Foreskin keratinocyte (primary cell): ENCODE measurements at places on chromosomes 4 and X. TPM values are rescaled to one million over a fixed set of nuclear protein-coding genes. Genes with fewer than 3 reads are reported as not detected.

GRCh38 chrX:24395775-24396174 is 35.3 kb downstream of the SUPT20HL1 start:
- no peak for DNase-seq

DNA sequence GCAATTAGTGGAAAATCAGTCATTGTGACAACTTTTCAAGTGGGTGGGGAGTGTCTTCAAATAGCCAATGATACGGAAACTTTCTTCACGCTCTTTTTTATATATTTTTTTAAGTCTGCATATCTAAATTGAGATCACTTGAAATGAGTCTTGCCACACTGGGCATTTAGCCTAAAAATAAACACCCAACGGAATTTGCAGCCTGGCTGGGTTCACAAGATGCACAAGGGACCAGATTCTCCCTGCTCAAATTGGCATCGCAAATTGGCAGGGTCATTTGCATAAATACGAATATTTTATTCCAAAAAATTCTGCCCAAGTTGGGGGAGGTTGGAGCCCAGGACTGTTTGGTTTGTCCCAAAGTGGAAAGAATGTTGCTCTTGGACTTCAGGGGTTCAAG is 87.6 kb downstream of the LIMCH1 start:
- no peak for DNase-seq

DNA sequence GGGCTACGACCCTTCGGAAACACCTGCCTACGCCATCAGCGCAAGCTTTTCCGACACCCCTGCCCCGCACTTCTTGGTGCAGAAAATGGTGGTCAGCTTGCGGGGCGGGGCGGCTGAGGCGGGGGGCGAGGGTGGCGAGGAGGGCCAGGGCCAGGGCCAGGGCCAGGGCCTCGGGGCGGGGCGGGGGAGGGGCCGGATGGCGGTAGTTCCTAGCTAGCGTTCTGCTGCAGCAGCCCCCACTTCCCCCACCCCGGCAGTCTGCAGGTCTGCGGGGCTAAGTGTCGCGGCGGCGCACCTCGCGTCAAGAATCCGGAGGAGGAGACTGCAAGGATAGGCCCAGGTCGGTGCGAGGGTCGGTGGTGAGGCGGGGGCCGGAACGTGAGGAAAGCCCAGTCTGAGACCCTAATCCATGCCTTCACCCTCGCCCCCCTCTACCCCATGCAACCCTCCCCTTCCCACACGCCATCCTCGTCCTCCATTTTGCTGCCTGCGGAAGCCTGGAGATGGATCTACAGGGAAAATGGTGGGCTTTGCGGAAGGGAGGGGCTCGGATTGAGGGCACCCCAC is 600 bp downstream of the BEX4 start:
- DNase-seq = no peak

GRCh38 chrX:116961872-116962582 is 499.3 kb upstream of the CT83 start:
- no peak for DNase-seq

- DNase-seq = no peak
Measured at GRCh38 chr4:179836179-179837075, 2394.2 kb upstream of the AGA start.

GRCh38 chr4:184167576-184167975 is 50.1 kb downstream of the ENPP6 start:
- no peak for DNase-seq

DNA sequence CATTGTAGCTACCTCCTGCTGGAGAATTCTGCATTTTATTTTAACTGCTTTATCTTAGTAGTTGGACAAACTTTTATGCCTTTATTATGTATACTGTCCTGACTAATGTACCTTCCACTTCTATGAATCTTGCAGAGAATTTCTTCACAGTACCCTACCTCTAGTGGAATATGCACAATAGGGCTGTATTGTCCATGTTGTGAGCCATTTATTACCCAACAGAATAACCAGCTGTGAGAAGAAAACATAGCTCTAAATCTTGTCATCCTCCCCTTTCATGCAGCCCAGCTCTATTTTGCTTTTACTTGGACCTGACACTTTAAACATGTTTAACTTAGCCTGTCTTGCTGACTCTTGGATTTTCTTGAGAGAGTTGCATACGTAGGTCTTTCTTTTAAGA is 56.2 kb downstream of the MCUB start:
- DNase-seq = no peak

DNA sequence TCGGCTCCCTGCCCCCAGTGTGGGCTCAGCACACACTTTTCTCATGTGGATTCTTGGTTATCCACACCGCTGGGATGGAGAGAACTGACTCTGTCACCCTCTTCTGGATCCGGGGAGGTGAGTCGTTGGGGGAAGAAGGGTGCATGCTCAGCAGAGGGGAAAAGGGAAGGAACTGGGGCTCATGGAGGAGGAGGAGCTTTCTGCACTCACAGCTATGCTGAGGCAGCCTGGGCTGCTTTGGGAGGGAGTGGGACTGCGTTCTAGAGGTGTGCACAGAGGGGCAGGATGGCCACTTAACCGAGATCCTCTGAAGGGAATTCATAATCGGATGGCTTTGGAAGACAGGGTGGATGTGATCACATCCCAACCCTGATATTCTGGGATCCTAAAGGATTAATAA is 51.6 kb downstream of the RTL5 start:
- no peak for DNase-seq

The HSFX4 gene
- total RNA-seq = not detected in 2 replicates

DNA sequence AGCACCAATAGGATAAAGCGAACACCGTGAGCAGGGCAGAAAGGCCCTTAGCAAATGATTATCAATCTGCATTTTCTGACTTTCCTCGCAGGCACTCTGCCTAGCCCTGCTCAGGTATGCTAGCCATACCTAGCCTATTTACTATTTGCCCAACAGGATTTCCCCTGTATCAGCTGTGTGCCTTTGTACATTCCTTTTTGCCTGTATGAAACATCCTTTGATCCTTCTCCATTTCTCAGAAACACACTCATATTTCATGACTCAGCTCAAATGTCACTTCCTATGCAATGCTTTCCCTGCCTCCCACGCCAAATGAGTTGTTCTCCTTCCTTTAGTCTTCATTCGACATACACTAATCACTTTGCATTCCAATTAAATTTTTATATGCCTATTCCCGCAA is 37.2 kb downstream of the PCDH7 start:
- peak; percentile 99 for DNase-seq

- DNase-seq = no peak
Measured at GRCh38 chr4:108788731-108789130, 25.9 kb upstream of the ETNPPL start.

DNA sequence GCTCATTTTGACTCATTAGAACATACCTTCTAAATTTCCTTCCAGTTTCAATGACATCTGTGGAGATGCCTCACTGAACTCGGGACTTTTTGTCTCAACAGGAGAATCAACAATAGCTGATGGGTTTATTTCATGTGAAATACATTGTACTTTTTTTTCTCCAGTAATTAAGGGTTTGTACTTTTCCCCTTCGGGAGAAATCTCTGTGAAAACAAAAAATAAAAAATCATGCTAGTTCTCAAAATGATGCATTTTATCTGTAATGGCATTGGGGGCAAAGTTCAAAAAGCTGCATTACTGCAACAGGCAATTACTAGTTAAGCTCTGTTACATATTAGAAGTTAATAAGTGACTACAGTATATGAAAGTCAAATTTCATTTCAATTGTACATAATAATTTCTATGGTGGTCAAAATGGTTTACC is 167.3 kb upstream of the SH3RF1 start:
- no peak for DNase-seq

DNA sequence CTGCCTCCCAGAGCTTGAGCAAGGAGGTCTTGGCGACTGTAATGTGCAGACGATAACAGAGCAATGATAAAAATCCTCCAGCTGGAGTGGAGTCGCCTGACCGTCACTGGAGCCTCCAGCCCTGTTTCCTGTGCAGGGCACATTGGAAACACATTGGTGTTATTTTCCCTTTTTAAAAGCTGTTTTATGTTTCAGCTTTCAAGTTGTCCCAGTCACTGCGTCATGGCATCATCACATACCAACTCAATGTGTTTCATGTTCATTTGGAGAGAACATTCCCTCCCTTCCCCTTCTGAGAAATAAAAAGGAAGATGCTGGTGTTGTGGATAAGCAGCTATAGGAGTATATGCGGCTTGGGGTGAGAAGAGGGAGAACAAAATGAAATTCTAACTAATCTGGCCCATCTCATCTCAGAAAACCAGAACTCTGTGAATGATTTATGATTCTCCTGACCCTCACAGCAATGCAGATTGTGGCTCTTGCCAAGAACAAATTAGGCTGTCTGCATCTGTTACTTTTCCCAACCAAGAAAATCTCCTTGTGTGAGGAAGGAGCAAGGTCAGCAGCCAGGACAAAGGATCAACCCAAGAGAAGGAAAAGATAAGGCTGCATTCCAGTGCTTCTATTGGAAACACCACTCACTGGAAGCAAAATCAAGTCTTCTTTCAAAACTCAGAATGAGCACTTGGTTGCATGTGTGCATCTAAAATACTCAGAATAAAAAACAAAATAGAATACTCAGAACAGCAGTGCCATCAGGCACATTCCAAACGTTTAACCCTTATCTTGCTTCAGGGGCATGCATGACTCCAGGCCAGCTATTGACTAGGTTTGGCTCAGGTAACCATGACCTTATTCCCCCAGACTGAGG is 134.4 kb downstream of the RASL11B start:
- no peak for DNase-seq

DNA sequence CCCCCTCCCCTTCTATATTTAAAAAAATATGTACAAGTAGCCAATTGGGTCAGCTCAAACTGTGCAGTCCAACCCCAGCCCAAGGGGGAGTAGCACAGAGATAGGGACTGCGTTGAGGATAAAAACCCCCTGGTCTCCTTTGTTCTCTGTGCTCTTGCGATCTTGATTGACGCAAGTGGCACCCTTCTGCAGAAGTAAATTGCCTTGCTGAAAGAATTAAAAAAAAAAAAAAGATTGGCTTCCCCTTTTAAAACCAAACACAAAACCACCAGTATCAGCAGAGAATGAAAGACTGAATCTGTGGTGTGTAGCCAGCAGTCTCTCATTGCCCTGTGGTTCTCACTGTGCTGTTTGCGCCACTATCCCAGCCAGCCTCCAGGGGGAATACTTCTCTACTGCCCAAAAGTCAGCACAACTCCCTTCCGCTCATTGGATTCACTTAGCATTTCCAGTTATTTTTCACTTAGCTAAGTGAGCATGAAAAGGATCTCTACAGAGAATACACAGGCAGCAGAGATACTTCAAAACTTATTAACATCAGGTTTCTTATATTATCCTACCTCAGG is 29.7 kb downstream of the MANBA start:
- no peak for DNase-seq

DNA sequence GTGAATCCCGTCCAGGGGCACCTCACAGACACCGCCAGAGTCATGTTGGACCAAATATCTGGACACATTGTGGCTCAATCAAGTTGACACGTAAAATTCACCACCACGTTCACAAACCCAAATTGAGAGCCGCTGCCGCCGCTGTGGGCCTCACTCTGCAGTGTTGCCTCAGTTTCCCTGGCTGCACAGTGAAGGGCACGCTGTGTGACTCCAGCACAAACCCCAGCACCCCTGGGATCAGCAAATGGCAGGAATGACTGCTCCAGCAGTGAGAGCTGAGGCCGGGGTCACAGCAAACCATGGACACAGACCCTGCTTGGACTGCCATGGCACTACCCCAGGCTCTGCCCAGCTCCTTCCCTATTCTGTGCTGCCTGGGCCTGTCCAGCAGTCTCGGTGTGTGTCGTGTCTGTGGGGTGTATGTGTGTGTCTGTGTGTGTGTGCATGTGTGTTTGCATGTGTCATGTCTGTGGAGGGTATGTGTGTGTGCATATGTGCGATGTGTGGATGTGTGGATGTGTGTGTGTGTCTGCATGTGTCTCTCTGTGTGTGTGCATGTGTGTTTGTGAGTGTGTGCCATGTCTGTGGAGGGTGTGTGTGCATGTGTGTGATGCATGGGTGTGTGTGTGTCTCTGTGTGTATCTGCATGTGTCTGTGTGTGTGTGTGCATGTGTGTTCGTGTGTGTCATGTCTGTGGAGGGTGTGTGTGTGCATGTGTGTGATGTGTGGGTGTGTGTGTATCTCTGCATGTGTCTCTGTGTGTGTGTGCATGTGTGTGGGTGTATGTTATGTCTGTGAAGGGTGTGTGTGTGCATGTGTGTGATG is 52.2 kb upstream of the ADRA2C start:
- DNase-seq = no peak

- no peak for DNase-seq
Measured at GRCh38 chr4:115781528-115782146, 668.2 kb upstream of the NDST4 start.

The GSX2 gene
- total RNA-seq = not detected in 2 replicates

- DNase-seq = no peak
Measured at GRCh38 chr4:77358315-77358928, 201.4 kb downstream of the CCNG2 start.

- no peak for DNase-seq
Measured at GRCh38 chrX:21744060-21744459, 13.9 kb downstream of the SMPX start.

DNA sequence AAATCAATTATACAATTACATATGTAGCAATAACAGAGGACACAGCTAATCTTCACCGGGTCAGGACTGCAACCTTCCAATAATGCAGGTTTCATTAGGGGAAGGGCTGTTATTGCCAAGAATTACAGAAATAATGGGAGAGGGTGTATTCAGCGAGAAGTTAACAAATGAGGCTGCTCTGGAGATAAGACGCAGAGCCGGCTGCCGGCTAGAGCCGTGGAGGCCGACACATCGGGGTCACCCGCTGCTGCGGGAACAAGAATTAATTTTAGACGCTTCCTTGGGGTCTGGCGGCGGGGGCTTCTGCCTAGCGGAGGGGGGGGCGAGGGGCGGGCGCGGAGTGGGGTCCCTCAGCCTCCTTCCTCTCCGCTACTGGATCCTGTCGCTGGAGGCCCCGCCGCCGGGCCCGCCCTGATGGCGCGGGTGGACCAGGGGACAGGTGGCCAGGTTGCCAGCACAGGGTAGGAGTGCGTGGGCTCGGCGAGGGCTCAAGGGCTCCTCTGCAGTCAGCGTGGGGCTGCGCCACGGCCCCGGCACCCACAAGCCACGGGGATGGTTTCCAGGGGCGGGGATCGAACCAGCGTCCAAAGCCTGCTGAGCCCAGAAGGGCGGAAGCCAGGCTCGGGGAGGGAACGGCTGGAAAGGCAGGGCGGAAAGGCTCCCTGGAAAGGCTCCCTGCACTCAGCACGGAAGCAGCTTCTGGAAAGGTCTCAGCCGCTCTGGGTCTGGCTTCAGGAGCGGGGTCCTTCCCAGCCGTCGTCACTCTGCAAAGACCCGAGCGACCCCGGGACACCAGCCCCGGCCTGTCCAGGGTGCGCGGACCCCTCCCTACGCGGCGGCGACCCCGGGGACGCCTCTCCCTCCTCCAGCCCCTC is 113.8 kb upstream of the NKX1-1 start:
- DNase-seq = no peak

The DCLK2 gene
- 0.07 and 0.10 TPM in 2 replicates for total RNA-seq

The TMSB15A gene
- 0.20 and 0.25 TPM in 2 replicates for total RNA-seq

DNA sequence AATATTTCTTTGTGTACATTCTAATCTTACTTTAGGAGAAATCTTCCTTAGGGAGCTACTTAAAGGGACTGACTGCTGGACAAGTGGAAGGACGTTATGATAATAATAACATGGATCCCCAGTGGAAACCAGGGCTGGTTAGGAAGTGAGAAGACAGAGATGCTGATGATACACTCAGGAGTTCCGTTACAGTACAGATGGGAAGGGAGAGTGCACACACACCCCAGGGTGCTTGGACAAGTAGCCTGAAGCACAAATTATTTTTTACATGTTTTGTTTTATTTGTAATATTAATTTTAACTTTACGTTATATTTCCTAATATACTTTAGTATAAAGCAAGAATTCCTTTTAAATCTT is 84.1 kb downstream of the BMPR1B start:
- DNase-seq = no peak

The PROM1 gene
- not detected in 2 replicates for total RNA-seq

The FAM149A gene
- 0.78 and 0.85 TPM in 2 replicates for total RNA-seq

The IGFBP7 gene
- total RNA-seq = 201 and 228 TPM in 2 replicates

GRCh38 chrX:78595901-78596502 is 63.1 kb downstream of the RTL3 start:
- DNase-seq = no peak
